ENCODE measurements at places on chromosomes 1 and 21.

- no peak for DNase-seq
Measured at GRCh38 chr1:84164161-84164560, 20.1 kb downstream of the PRKACB start.

GRCh38 chr1:163346326-163346870 lies 24.6 kb downstream of the NUF2 start:
- no peak for DNase-seq

DNA sequence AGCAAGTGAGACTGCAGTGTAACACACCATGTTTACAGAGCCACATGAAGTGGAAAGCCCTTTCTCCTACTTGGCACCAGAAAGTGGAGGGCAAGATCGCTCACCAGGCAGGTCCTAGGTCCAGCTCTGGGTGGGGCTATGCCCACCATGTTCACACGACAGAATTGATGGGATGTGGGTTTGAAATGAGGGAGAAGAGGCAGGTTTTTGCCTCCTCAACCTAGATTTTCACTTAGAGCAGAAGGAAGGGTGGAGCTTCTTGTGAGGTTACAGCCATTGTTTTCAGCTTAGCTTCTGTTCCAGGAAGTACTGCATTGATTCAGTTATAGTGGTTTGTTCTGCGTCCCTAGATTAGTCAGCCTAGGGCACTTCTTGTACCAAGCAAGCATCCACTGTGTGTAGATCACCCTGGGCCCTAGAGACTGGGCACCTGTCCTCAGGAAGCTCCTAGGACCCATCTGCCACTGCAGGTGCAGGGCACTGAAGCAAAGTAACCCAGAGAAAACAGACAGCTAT lies 2.3 kb downstream of the CD53 start:
- no peak for DNase-seq

- DNase-seq: no peak
Measured at GRCh38 chr1:2086446-2087078, 36.4 kb downstream of the PRKCZ start.

GRCh38 chr1:110005971-110006370 lies 21.4 kb downstream of the AHCYL1 start:
- no peak for DNase-seq

DNA sequence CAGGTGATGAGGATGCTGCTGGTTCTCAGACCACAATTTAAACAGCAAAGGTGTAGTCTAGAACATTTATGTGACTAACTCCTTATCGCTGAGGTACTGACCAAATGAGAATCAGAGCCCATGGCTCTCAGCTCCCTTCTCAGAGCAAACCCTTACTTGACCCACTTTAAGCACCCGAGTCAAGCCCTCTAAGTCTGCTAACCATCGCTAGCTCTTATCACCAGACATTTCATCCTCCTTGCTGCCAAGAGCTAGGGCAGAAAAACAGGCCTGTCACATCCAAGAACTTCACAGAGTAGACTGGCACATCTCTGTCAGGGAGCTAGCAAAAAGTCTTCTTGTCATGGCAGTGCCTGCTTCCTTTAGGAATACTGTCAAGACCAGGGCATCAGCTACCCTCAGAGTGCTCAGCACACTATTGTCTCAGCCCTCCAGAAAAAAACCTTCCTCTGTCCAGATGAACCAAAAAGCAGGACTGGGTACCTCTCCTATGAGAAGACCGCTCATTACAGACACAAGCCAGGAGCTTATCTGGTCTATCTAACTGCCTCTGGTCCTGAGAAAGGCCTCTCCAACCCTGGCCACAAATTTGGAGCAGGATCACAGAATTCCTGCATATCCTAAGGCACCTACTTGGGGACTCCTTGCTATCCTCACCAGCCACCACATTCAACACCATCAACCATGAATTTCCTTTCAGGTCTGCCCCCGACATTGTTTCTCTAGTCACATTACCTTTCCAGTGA lies 26.2 kb downstream of the ERI3 start:
- DNase-seq: no peak

DNA sequence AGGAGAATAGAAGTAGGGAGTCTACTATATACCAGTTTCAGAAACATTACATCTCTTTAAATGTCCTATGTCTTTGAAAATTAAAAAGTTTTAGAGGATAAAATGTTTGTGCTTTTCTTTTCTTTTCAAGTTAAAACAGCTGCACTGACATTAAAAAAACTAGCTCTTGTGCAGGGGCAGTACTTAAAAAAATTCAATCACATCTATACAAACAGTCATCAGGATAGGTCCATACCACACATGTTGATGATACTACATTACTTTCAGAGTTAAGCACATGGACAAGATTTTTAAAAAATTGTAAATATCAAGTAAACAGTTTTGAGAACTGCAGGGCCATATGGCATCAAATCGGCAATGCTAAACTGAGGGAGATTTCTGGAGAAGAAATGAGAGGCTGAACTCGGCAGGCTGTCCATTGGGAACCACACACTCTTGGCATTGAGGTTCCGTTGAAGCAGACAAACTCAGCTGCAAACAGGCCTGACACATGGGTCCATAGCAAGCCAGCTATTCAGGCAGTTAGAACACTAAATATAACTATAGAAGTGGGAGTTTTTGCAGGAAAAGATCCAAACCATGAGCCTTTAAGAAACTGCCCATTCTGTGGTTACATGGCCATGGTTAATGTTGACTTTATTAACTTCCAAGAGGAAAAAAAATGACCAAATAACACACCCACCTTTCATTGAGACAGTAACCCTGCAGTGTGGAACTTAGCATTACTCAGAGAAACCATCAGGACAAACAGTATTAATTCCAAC lies 84.5 kb upstream of the BCL10 start:
- no peak for DNase-seq

- DNase-seq: no peak
Measured at GRCh38 chr1:107782217-107782845, 182.6 kb downstream of the VAV3 start.

DNA sequence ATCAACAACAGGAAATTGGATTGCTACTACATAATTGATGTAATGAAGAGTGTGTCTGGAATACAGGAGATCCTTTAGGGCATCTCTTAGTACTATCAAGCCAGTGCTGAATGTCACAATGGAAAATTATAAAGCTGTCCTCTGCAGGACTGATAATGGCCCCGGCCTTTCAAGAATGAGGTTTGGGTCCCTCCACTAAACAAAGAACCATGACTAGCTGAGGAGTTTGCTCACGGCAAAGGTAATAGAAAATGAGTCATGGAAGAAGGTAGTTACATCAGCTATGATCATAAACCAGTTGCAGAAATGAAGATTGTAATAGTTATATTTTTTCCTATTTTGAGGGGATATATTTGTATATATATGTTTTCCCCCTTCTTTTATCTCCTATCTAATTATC lies 145.8 kb downstream of the KCNJ6 start:
- DNase-seq: no peak

GRCh38 chr21:26982767-26983166 lies 15.9 kb upstream of the ADAMTS5 start:
- no peak for DNase-seq

DNA sequence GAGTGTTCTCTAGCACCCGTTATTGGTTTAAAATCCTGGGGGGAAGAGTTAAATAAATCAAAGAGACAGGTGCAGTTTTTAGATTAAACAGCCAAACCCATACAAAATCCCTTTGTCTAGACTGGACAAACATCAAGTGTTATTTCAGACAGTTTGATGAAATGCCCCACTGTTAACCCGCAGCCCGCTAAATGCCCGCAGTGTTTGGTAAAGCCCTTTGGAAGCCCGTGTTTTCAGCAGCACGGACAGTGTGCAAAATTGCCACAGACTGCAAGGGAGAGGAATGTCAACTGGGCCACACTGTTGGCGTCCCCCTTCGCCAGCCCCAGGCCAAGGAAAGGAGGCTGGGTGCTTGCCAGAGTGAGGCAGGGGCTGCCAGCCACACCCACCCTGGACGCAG lies 26.6 kb downstream of the AJAP1 start:
- DNase-seq: no peak

GRCh38 chr1:232798920-232799319 lies 6.3 kb upstream of the MAP10 start:
- no peak for DNase-seq

DNA sequence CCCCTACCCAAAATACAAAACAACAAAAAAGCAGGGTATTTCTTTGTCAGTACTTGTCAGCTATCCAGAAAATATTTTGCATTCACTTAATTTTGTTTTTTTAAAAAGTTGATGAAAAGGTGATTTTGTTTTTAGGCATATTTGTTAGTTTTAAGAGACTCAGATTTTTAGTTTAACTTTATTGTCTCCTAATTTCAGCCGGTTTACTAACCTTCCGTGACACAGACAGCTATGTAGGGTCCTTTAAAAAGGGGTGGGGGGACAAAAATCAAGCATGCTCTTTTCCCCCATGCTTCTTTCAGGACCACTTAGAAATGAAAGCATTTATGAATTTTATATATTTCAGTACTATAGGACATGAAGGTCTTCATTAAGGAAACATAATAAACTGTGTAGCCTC lies 1.6 kb downstream of the PBX1 start:
- DNase-seq: no peak

DNA sequence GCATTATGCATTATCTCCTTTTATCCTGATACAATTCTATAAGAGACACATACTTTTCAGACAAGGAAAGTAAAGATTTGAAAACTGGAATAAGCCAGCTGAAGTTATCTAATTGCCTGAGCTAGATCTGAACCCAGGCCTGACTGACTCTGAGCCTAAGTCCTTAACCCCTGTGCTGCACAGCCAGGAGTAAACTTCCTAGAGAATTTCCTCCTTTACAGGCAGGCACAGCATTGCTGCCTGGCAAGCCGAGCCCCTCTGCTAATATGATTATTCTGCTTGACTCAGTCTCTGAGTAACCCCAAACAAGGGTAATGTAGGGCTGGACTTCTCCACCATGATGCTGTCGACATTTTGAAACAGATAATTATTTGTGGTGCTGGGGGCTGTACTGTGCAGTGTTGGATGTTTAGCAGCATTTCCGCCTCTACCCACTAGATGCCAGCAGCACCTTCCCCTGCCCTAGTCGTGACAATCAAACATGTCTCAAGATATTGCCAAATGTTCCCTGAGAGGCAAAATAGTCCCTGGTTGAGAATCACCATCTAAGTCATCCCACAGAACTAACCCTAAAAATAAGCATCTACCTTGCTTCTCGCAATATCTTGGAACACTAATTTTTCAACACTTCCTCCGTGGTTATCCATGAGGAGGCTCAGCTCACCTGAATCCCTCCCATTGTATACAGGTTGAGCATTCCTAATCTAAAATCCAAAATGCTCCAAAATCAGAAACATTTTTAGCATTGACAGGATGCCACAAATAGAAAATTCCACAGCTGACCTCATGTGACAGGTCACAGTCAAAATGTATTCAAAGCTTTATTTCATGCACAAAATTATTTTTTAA lies 18.5 kb downstream of the CAMK1G start:
- DNase-seq: no peak

DNA sequence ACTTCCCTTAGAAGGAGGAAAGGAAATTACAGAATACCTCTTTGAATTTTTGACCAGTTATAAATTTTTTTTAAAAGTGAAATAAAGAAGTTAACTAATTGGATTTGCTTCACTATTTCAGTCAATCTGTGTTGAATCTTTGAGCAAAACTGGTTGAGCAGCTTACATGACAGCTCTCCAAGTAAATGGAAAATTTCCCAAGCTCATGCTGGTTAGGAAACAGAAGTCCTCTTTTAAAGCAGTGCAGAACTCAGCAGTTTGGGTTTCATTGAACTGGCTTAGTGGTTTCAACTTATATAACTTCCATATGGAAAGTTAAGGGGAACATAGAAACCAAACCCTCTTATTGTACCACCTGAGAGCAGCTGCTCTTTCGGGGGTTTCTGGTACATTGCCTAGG lies 250.5 kb downstream of the PDE4B start:
- no peak for DNase-seq

DNA sequence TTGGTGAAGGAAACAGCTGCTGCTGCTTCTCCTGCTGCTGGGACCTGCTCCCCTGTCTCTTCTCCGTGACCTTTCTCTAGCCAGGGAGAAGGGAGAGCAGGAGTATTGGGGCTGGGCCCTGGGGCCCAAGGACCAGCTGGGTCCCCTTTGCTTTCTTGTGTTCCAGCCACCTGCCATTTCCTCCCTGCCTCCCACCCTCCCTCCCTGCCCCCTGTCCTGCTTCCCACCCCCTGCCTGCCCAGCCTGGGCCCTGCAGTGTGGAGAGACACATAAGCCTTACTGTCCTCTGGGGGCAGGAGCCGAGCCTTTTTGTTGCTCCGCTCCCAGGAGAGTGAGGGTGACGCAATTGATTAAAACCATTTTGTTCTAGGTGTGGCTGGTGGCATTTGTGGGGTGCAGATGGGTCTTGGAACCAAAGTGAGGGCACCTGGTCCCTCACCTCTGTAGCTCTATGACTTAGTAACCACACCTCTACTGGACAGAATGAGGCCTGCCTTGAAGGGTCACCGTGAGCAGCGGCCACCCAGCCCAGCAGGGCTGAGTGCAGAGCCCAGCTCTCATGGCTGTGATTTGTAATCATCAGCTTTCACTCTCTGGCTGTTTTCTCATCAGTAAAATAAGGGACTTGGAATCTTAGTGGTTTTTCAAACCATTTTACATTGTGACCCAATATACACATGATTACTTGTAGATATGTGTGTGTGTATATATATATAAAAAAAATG lies 13.9 kb upstream of the TMEM222 start:
- no peak for DNase-seq

DNA sequence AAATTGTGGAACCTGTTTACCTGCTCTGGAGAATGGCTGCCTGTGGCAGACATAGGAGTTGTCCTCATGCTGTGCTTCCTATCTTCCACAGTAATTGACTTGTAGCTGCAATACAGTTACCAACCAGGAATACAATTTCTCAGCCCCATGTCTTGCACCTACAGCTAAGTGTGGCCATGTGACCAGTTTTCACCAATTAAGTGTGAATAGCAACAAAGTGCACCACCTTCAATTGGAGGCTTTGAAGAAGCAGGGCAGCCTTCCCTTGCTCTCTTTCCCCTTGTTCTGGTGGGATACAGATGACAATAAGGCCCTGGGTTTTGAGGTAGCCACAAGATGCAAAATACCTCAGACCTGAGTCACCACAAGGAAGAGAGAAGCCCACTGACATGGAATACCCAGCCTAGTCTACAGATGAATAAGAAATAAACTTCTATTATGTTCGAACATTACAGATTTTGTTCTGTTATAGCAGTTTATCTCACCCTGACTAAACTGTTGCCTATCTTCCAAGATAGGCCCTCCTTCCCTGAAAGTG lies 70.2 kb upstream of the S1PR1 start:
- no peak for DNase-seq

DNA sequence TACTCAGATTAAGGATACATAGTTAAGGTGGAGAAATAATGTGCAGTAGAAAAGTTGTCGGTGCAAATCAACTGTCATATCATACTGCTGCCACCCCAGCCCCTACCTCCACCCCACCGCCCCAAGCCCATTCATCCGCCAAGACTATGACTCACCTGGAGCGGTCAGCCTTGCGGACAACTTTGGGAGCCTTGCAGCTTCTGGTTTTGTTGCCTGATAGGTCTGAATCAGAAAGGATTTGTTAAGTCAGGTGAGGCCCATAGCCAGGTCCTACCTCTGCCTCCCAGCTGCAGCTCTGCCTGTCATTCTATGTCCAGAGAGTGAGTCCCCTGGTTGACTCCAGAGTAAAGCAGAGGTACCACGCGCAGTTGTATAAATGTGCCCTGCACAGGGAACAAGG lies 12.6 kb downstream of the C1orf162 start:
- DNase-seq: no peak
